Upper lobe of right lung (tissue), 1 donor: ENCODE measurements at places on chromosomes 5 and 9. TPM values are rescaled to one million over a fixed set of nuclear protein-coding genes. Genes with fewer than 3 reads are reported as not detected.

The ARL14EPL gene
- total RNA-seq, result not detected

The TAF11L5 gene
- not detected for total RNA-seq

The PPP6C gene
- 42.2 TPM for total RNA-seq

The TOR1B gene
- 26.0 TPM for total RNA-seq

The ADAMTS6 gene
- 2.3 TPM for total RNA-seq

The CHSY3 gene
- 5.7 TPM for total RNA-seq

The TMOD1 gene
- 11.3 TPM for total RNA-seq

The PTGS1 gene
- total RNA-seq, result 16.4 TPM

The FOXD4L3 gene
- total RNA-seq, result not detected

The TPRN gene
- 22.3 TPM for total RNA-seq

The GEMIN5 gene
- total RNA-seq, result 13.9 TPM

The MARCOL gene
- not detected for total RNA-seq

The ANKRD31 gene
- 0.14 TPM for total RNA-seq

The CDH10 gene
- not detected for total RNA-seq

The INSL4 gene
- total RNA-seq, result not detected

The INSYN2B gene
- total RNA-seq, result 0.17 TPM

The PALM2AKAP2 gene
- 52.4 TPM for total RNA-seq

The SAXO1 gene
- 0.12 TPM for total RNA-seq

The PCDHGA5 gene
- 3.5 TPM for total RNA-seq

The TRIM52 gene
- total RNA-seq, result 16.3 TPM

The SLC6A18 gene
- not detected for total RNA-seq
